ENCODE measurements at places on chromosomes 3 and 15.

DNA sequence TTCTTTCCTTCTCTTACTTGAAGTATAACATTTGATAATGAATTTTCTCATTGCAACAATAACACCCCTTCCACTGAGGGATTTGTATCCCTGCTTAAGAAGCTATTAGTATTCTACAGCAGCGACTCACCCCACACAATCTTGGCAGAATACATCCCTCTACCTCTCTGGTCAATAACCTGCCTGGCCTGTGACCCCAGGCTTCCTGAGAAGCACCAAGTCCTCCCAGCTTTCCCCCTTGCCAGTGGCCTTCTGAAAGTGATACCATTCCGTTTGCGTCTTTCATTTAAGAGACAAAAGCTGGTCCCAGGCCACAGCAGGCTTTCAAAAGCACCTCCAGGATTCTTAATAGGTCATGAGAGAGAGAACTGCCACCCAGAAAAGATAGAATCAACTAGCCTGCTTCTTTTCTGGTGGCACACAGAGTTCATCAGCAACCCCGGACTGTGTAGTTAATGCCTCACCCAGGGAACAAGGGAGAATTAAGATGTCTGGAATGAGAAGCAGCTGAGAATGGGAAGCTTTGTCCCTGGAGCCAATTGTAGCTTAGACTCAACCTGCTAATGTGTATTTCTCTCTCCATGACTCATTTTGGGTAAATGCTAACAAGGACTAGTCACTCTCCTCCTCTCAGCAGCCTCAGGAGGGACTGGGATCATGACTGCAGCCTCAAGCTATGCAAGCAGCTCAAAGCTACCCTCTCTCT is 101.0 kb upstream of the CPNE4 start:
- DNase-seq: no peak

DNA sequence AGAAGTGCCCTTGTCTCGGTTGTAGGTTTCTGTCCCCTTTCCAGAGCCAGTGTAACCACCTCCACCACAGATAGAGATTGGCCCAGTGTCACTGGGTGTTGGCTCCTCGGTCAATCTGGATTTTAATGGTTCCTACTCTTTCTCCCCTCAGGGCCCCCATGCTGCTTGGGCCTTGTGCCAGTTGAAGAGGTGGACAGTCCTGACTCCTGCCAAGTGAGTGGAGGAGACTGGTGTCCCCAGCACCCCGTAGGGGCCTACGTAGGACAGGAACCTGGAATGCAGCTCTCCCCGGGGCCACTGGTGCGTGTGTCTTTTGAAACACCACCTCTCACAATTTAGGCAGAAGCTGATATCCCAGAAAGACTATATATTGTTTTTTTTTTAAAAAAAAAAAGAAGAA is 75.2 kb downstream of the BOC start:
- no peak for DNase-seq

GRCh38 chr3:171776839-171777583 is 33.3 kb downstream of the PLD1 start:
- DNase-seq: no peak

DNA sequence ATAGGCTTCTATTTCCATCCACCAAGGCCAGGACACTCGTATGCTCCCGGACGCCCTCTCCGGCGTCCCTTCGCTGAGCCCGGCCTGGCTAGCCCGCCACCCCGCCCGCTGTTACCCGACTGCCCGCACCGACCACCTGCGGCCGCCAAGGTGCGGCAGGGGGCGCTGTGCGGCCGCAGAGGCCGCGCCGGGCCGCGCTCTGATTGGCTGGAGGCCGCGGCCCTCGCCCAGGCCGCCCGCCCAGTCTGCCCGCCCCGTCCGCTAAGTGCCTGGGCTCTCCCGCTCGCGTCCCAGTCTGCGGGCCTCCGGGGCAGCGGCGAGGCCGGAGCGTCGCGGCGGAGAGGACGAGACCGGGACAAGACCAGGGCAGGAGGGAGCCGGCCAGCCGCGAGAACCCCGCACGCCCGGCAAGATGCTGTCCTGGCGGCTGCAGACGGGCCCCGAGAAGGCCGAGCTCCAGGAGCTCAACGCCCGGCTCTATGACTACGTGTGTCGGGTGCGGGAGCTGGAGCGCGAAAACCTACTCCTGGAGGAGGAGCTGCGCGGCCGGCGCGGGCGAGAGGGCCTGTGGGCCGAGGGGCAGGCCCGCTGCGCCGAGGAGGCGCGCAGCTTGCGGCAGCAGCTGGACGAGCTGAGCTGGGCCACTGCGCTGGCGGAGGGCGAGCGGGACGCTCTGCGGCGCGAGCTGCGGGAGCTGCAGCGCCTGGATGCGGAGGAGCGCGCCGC is at the start of gene SYNM:
Gene SYNM (plus strand): TSS at position 293 of the 726 bp plus-strand sequence. CDS start 120 bp downstream, at position 413.
- DNase-seq: no peak

DNA sequence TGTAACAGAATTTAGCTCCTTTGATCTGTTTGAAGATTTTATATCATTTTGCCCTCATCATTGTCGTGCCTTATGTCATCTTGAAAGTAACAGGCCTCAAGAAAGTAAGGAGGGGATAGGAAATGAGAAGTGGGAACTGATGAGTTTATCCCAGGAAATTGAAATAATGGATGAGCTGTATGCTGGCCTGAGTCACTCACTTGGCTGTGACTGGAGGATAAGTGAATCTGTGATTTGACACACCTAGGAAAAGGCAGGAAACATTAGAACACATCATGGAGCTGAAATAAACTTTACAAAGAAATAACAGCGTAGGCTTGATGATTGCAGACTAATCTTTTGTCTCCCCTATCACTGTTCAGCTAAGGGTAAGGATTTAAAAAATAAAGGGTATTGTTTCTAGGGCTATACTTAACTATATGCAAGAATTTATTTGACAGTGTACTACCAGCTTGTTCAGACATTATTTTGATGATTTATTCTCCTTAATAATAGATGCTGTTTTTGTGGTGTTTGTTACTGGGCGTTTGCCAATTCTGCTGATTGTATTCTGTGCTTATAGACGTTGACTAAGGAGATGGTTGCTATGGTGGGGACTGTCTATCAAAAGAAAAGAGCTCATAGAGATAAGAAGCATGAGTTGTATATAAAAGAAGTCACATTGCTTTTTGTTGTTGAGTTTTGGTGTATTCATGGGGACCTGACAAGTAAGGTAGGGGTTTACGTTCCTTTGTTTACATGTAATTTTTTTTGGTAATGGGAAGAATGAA is 105.6 kb upstream of the ROPN1 start:
- no peak for DNase-seq

- DNase-seq: no peak
These were observed 470.4 kb downstream of the ROBO1 start for GRCh38 chr3:79297245-79297960.

DNA sequence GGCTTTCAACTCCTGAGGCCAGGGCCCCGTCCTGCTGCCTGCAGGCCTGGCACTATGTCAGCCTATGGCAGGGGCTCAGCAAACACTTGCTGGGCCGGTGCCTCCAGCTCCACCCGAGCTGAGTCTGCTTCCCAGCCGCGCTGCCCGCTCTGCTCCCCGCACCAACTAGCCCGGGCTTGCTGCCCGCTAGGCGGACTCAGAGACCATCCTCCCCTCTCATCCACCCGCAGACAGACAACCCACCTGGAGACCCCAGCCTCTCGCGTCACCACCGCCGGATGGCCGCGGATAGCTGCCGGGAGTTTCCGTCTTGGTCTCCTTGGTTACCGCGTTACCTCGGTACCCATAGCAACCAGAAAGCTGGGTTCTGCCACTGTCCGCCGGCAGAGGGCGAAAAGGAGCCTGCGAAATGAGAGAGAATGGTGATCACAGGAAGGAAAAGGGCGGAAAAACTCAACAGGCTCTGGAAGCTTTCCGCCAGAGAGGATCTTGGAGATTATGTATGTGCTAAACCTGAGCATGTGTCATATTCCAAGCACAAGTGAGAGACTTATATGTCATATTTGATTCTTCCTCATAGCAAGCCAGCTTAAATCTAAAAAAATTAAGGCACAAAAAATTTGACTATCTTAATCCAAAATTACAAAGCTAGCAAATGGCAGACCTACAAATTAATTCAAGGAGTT is at the start of gene ZBBX:
Gene ZBBX (minus strand): TSS at position 294 of the 686 bp plus-strand sequence. CDS start 7,396 bp downstream, outside the sequence.
- DNase-seq: peak; percentile 64

DNA sequence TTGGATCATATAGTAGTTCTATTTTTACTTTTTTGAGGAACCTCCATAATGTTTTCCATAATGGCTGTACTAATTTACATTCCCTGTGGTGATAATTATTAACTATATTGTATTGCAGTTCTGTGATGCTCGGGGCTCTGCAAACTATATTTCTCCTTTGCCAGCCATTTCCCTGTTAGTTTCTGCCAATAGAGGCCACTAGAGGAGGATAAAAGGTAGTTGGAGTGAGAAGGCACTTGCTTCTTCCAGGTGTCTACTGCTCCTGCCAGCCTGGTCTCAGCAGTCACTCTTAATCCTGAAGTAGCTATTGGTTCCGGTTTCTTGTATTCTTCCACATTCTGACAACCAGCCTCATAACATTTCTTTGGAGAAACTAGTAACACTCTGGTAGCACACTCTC is 233.9 kb upstream of the GBE1 start:
- DNase-seq: no peak

DNA sequence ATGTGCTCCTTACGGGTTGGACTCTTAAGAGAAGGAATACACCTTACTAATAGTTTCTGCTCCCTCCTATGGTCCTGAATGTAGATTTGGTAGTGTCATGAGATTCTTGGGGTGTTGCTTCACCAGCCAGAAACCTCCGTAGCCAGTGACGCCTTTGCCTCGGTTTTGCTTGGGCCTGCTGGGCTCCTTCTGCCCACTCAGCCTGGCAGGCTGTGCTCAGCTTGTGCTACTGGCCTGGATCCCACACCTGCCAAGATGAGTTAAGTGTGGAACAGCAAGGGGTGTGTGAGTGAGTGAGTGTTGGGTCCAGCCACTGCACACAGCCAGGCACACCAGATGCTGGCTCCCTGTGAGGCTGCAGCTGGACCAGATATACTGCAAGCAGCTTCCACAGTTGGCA is 560.1 kb downstream of the NLGN1 start:
- DNase-seq: no peak

DNA sequence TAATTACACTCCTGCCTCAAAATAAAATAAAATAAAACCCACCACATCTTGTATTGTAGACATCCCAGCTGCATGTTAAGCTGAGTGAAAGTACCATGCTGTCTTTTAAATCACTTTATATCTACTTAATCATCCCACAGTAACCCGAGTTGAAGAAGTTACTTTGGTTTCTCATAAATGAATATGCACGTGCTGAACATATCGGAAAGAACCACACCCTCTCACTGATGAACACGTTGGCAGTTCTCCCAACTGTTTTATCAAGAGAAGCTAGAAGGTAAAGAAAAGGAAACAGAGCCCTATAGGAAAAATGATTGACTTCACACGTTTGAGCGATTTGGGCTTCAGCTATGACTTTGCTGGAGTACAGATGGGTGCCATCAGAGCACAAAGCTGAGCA is 15.9 kb upstream of the TM4SF19 start:
- DNase-seq: no peak

DNA sequence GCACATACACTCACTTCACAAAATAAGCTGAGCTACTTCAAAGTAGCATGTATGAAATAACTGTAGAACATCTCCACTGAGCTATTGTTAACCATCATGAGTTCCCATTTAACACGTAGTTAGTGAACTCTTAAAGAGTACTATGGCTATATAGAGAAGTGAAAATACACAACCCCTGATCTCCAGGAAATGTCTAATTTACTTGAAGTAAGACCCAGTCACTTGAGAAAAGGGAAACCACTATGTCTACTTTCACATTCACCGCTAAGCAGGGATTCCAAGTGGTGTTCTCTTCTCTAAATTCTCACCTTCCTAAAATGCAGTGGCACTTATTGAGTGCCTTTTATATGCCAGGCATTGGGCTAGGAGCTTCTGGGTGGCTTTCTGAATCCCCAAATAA is 35.0 kb upstream of the COLQ start:
- DNase-seq: no peak

- no peak for DNase-seq
These were observed 116.2 kb upstream of the ABHD17C start for GRCh38 chr15:80578871-80579270.

DNA sequence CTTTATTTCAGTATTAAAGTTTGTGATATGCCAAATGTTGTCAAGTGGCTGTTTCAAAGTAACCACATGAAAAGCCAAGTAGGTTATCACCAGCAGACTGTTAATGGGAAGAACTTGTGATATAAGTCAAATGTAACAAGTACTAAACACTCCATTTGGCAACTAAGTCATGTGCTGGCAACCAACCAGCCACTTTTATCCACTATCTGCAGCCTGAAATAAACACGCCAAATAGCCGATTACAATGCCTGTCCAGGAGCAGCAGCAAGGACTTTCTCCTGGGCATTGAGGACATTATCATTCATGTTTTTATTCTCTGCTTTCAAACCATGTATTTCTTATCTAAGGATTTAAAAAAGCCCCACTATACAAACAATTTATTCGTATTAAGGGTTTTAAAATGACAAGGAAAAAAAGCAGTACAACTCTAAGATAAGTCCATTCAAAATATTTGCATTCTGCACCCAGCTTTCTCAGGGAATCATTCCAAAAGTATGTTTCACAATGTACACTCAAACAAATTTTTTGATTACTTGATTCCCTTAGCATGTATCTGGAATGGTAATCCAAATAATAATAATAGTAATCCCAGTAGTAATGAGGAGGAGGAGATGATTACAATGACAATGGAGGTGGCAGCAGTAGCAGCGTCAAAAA is 448.6 kb downstream of the ERC2 start:
- DNase-seq: no peak

GRCh38 chr3:54859184-54859583 is 68.7 kb downstream of the LRTM1 start:
- DNase-seq: no peak

GRCh38 chr15:43133430-43134156 is at the start of gene TMEM62:
Gene TMEM62, plus strand, starts transcription at chr15:43133586. Its CDS starts 217 bp downstream, at chr15:43133803.
- peak; percentile 29 for DNase-seq

GRCh38 chr15:42184296-42184695 is 23.8 kb downstream of the VPS39 start:
- no peak for DNase-seq

GRCh38 chr3:52724511-52724910 is 18.6 kb downstream of the SPCS1 start:
- no peak for DNase-seq

DNA sequence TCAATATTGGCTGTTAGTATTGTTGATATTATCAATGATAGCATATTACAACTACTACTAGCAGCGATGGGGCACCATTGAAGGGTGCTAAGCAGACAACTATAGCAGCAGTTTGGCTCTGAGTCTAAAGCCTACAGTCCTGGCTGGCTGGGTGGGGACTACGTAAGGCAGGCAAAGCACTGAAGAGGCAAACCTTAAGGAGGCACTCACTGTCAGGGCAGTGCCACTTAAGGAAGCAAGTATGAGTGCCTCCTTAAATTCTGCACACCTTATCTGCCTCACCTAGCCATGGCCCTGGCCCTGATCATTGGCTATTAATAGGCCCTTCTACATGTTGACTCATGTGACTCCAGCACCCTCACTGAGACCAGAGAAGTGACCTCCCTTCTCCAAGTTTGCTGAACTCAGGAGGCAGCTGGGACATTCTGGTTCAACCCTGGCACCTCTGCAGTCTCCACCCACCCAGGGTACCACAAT is 20.6 kb downstream of the CDCP1 start:
- no peak for DNase-seq

- no peak for DNase-seq
These were observed 297.5 kb downstream of the NTRK3 start for GRCh38 chr15:87959080-87959479.

GRCh38 chr3:43053291-43053690 is 52.6 kb downstream of the POMGNT2 start:
- DNase-seq: no peak

Data from stimulated activated CD8-positive, alpha-beta memory T cell treated with anti-CD3 and anti-CD28 coated beads, Interleukin-12 subunit alpha, Interleukin-12 subunit beta, amount 100 ng/mL, for 1 hour (primary cell).